Ascending aorta (tissue), 2 donors: ENCODE measurements at places on chromosomes 2 and 18.

DNA sequence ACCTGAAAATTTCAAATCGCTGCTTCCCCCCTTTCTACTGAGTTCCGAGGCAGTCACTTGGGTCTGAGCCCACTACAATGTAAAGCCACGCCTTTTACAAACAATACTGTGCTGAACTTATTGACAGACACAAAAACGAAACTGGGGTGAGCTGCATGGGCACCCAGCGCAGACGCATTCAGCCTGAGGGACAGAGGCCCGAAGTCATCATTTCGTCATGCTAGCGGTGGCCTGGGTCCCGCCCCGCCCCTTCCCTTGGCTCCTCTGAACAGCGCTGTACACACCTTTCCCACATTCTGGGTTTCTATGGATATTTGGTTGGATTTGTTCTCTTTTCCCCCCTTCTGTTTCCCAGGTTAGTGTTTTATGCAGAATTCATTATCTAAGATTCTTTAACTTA, 71.7 kb downstream of the EIPR1 start:
- DNase-seq = no peak

- no peak for DNase-seq
Observed at GRCh38 chr2:68426848-68427579, 40.1 kb downstream of the FBXO48 start.

DNA sequence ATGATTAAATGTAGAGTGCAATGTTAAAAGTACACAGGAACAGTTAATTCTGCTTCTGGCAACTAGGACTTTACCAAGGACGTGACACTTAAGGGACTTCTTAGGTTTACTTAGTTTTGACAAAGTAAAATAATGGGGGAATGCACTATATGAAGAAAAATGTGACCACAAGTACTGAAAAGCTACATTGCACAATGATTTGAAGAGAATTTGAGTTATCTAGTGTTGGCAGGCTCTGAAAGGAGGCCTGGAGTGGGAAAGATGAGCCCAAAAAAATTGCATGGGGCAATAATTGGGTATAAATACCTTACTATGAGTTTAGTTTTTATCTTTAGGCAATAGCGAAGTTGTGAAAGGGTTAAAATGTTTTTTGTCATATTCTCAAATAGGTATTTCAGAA, 173.7 kb downstream of the DOK6 start:
- DNase-seq = no peak

GRCh38 chr18:35635170-35635569, 53.6 kb downstream of the GALNT1 start:
- no peak for DNase-seq

DNA sequence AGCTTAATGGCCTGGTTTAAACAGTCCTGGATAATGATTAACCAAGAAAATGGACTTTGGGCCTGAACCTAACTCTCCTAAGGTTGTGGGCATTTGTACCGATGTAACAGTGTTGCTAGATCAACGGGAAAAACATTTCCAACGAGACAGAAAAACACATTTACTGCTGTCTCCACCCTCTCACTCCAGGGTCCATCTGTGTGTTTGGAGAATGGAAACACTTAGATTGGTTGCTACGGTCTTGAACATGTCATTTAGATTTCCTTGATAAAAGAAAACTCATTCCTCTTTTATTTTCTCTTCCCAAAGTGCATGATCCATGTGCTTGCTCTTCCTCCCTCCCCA, 88.0 kb downstream of the SOCS6 start:
- no peak for DNase-seq

- no peak for DNase-seq
Observed at GRCh38 chr18:49250816-49251388, 209.5 kb downstream of the DYM start.

- no peak for DNase-seq
Observed at GRCh38 chr2:19256121-19256601, 102.3 kb downstream of the OSR1 start.

DNA sequence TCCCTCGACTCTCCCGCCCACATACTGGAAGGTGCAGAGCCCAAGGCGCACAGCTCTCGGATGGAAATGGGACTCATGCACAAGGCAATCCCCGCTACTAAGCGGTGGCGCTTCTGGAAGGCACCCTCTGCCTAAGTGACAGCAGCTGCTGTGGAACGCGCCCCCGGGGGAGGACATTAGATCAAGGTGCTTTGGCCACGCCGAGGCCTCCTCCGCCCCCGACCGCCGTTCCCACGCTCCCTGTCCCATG, 202 bp downstream of the MCEE start:
- no peak for DNase-seq

DNA sequence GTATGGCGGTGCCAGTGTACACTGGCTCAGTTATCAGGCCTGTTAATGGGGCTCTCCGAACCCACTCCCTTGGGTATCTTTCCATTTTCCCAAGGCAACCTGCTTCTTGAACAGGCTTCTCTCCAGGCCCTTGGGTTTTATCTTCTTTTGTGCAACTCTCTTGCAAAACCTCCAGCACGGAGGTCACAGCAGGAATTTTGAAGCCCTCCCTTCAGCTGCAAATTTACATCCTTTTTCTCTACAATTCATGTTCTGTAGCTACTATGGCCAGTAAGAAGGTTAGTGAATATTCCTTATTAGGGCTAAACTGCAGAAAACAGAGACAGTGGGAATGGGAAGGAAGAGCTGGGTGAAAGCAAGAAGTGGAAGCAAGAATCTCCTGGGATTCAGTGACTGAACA, 10.4 kb upstream of the NPAS2 start:
- no peak for DNase-seq

DNA sequence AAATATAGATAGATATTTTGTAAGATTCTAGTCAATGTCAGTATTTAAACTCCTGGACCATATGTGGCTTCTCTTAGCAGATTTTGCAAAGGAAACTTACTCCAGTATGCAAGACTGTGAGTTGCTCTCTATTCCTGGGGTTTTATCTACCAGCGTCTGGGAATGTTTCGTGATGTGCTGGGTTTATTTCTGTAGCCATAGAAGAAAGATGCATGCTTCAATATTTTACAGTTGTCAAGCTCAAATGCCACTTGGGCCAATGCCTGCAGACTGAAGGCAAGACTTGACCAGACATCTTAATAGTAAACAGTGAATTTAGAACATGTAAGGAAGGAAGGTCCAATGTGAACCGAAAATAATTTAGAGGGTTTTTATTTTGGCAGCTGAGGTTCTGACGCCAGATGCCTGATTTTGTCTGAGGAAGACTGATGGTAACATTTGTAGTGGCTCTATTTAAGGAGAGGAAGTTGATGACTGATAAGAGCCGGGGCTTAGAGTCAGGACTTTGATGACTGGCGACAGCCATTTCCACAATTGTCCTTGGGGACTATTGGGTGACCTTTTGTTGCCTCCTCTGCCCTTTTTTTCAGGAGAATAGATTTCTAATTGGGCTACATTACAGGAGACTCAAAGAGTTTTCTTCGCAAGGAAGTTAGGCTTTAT, 154.3 kb downstream of the RAPGEF4 start:
- no peak for DNase-seq
